Fibroblast of pulmonary artery (primary cell): ENCODE measurements at places on chromosomes 7 and 10.

DNA sequence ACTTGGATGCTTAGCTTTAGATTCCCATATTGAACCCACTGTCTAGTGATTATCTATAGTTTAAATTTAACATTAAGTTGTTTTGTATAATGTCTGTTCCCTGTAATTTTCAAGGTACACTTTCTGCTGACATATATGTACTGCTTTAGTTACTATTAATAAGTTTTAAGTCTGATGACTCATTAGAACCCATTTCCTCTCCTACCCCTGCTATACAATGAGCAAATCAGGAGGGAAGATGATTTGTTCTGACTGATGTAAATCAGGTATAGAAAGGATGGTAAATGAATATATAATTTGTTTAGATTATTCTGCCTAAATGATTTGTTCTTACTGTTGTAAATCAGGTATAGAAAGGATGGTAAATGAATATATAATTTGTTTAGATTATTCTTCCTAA is 691.8 kb downstream of the NXPH1 start:
- no peak for DNase-seq

DNA sequence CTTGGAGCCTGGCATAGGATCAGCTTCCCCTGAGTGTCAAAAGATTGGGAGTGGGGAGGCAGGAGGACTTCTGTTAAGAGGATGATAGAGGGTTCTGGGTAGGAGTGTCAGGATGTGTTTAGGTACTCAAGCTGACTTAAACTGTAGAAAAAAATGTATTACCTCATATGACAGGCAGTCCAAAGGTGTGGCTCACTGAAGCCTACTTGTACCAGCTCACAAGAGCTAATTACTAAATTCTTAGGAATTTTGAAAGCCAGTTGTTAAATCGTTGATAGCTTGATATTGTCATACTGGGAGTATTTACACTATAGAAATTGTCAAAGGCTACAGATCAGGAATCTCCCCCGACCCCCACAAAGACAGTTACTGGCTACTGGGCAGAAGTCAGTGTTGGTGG is 32.1 kb downstream of the FAS start:
- DNase-seq: no peak

DNA sequence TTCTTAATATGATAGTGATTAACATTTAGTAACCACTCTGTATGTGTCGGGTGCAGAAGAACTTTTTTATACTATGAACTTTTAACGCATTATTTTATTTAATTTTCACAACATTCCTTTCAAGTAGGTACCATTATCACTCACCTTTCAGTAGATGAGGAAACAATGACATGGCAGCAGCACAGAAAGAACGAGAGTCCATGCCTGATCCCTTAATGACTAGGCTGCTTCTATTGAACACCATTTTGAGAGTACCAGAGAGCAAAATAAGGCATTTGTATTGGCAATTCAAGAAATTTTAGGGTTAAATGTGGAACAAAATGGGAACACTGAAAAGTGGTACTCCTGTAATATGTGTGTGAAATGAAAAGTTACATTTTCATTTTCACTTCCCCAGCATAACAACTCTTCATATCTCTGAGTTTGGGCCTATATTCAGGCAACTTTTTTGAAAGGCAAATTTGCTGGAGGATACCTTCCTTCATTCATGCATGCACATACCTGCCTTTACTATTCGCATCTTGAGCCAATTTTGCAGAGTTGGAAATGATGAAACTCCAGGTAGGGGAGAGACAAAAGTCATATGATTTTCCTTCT is 12.8 kb downstream of the LRRN3 start:
- no peak for DNase-seq

DNA sequence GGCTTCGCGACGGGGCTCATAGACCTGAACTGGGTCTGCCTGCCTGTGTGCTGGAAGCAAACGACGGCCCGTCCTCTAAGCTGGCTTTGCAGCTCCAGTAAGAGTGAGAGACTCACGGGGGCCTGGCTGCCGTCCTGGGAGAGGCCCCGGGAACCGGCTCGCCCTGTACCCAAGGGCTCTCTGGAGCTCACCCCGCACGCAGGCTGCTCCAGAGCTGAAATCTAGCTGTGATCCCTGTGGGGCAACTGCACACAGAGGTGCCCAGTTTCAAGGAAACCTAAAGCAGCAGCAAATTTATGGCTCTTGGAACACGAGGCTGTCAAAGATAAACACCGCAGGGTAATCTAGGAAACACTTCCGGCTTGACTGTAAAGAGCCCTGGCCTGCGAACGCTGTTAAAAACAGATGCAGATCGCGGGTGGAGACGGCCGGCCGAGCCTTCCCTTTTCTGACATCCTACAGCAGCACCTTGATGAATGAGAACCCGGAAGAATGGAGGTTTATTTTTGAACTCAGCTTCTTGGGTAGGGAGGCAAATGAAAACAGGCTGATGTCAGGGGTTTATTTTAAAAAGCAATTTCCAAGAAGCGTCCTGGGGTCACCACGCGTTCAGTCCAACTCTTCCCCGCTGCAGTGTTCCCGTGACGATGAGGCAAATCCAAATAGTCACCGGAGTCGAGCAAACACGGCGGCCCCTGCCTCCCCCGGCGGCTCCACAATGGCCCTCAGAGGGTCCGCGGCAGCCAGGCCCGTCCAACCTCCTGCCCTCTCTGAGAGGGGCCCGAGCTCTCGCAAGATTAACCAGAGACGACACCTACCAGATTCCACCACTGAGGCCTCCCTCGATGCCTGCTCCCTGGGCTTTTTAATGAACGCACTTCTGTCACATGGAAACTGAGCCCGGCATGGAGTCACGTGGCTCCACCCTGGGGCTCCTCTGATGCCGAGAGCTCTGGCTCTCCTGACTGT is 29.6 kb downstream of the AMZ1 start:
- peak; percentile 68 for DNase-seq

DNA sequence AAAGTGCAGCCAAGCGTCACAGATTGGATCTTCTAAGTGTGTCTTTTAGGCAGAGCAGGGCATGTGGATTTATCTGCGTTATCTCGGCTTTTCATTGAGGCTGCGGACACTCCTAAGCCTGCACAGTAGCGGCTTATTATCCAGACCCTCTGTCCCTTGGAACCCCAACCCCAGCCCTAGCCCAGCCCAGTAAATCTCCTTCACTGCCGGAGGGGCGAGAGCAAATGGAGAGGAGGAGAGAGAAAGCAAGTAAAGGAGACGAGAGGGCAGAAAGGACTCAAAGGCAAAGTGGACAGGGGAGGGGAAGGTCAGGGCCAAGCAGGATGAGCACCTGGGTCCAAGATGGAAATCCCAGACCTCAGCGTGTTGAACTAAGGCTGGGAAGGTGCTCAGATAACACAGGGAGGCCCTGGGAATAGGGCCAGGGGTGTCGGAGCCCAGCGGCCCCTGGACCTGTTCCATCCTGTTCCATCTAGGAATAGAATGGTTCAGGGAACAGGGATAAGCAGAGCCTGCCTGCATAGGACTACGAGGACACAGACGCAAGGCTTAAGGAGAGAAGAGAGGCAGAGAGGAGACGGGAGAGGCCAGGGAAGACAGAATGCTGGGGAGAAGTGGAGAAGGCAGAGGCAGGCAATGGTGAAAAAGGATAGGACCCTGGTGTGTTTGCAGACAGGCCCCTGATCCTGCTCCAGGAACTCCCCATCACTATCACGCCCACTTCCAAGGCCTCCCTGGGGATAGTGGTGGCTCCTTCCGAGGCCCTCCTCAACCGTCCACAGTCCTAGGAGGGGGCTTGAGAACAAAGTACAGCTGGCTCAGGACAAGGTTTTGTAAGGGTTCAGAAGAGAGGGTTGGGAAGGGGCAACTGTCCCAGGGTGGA is 99.6 kb downstream of the CHST15 start:
- DNase-seq: no peak

GRCh38 chr10:13690281-13690825 is 103.6 kb downstream of the PRPF18 start:
- DNase-seq: no peak

- DNase-seq: no peak
Measured at GRCh38 chr7:116187400-116187799, 22.9 kb upstream of the TES start.

- DNase-seq: no peak
Measured at GRCh38 chr10:128526791-128527375, 400.7 kb upstream of the MKI67 start.

- DNase-seq: no peak
Measured at GRCh38 chr10:129942391-129942790, 21.7 kb downstream of the EBF3 start.

DNA sequence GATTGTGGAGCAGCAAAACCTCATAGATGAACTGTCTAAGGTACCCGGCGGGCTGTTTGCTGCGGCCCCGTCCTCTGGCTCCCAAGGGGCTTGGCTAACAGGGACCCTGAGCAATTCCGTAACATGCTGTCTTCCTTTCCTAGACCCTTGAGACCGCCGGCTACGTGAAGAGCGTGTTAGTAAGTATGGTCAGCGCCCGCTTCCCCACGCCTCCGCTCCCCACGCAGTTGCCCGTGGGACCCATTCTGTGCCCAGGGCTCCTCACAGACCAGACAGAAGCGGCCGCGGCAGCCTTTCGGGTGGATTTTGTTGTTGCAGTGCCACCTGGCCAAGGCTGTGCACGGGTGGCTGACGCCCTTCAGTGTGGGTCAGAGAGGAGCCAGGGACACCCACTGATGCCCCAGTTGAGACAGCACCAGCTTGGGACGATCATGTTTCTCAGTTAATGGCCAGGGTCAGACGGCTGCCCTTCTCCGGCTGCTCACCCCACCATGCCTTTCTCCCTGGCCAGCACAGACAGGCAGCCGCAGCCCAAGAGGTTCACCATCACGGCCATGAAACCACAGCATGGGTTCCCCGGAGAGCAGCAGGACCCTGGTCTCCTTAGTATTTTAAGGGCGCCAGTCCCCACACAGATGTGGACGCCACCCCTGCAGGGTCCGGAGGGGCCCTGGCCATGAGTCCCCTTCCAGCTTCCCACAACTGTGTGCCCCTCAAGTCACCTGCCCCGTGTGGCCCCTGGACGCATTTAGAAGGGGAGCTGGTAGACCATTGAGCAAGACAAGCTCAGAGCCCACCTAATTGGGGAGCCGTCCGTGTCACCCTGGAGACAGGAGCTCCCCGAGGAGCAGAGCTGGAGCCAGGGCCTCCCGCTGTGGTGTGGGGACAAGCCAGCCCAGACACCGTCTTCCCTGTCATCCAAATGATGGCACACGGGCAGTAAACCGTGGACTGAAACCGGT is 49.4 kb upstream of the DPYSL4 start:
- DNase-seq: no peak

GRCh38 chr7:134452419-134452838 is 6.5 kb downstream of the AKR1B1 start:
- DNase-seq: no peak

- peak; percentile 60 for DNase-seq
Measured at GRCh38 chr10:34916314-34916713, 101.2 kb upstream of the PARD3 start.

GRCh38 chr7:124857672-124858235 is 71.9 kb downstream of the POT1 start:
- DNase-seq: no peak

DNA sequence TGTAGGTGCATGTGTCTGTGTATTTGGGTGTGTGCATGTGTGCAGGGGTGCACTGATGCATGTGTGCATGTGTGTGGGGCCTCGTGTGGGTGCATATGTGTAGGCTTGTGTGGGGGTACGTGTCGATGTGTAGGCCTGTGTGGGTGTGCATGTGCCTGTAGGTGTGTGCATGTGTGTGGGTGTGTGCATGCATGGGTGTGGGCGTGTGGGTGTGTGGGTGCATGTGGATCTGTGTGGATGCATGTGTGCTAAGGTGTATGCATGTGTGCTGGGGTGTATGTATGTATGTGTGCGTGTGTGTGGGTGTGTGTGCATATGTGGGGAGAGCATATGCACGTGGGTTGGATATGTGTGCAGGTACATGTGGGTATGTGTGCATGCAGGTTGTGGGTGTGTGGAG is 73.2 kb downstream of the NKX6-2 start:
- DNase-seq: no peak

- DNase-seq: no peak
Measured at GRCh38 chr7:120404042-120404441, 131.1 kb downstream of the KCND2 start.

GRCh38 chr10:131726967-131727366 is 173.8 kb upstream of the PPP2R2D start:
- DNase-seq: no peak

DNA sequence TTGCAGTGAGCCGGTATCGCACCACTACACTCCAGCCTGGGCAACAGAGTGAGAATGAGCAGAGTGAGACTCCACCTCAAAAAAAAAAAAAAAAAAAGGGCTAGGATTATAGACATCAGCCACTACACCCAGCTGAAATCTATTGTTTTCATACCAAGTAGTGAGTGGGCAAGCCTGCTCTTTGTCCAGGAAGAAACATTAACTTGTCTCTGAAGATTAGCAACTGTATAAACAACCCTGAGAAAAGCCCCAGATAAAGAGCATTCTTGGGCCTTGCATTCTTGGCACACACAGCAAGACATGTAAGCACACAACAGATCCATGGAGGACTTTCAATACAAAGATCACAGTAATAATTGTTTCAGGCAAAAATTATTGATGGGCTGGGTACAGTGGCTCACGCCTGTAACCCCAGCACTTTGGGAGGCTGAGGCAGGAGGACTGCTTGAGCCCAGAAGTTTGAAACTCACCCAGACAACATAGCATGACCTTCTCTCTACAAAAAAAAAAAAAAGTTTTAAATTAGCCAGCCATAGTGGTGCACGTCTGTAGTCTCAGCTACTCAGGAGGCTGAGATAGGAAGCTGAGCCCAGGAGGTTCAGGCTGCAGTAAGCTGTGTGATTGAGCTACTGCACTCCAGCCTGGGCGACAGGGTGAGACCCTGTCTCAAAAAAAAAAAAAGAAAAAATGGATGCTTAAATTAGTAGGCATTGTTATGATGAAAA is 4.4 kb downstream of the PSPH start:
- peak; percentile 95 for DNase-seq

GRCh38 chr10:36629476-36629875 is 495.9 kb upstream of the ANKRD30A start:
- DNase-seq: no peak

DNA sequence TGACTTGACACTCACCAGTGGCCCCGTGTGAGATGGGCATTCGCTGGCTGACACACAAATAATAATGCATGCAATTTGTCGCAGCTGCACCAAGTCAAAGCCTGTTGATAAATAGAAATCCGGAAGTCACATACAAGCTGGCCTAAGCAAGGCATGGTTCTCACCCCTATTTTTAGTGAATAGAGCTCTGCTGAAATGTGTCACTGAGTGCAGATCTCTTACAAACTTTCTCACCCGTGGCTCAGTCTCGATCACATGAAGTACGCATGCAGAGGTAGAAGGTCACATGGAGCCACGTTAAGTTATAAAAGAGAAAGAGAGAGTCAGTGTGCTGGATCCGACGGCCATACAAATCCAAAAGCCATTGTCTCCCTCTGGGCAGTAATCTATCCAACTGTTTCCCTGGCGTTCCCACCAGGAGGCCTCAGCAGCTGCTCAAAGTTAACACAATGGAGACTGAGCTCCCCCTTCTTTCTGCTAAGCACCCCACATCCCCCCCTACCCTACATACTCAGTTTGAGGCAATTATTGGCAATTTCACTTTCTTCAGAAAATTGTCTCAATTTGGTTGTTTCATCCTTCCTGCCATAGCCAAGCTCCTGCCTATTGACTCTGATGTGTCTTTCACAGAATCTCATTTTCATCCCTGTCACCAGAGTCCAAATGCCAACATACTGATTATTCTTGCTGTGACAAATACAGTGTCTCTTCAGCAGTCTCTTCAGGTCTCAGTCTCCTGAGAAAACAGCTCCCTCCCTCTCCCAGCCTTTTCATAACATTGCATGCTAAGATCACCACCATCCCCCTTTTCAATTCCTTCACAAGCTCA is 473.3 kb upstream of the NRP1 start:
- DNase-seq: no peak
